ENCODE measurements at places on chromosomes 16 and 17.

DNA sequence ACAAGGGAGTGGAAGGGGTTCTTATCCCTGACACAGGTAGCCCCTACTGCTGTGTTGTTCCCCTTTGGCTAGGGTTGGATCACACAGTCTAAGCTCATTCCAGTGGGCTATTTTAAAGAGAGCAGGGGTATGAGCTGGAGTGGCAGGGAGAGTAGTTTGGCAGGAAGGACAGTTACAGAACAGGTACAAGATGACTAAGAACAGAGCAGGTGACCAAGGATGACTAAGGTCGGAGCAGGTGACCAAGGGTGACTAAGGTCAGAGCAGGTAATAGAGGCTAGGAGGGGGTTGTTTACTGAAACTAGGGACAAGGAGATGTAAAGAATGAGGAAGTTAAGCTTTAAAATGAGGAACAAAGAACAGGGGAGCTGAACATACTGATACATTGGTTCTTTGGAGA lies 58.8 kb downstream of the UTP18 start:
- no peak for DNase-seq

GRCh38 chr17:62478424-62478879 lies at the start of gene TLK2:
Gene TLK2, plus strand, starts transcription at chr17:62478825. Its CDS starts 2,301 bp downstream, at chr17:62481126.
- peak; percentile 74 for DNase-seq

- DNase-seq, result peak; percentile 59
Observed at GRCh38 chr16:2152695-2153506, 2.7 kb upstream of the TRAF7 start.

DNA sequence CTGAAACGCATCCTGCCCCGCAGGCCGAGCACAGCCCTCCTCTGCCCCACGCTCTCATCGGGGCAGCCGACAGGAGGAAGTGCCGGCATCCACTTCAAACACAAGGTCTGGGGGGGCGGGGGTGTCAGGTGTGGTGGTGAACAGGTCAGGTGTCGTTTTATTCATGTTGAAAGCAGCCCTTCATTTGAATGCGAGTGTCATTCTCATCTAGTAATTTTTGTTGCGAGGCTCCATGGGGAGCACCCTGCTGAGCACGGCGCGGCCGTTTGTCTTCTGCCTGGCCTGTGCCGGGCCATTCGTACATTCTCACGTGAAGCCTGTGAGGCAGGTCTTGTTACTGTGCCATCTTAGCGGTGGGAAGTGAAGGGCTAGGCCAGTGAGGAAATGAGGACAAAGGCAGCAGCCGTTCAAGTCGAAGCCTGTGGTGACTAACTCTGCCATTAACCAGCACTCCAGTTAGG lies 1.9 kb downstream of the ACSF3 start:
- no peak for DNase-seq

GRCh38 chr17:8883353-8883752 lies 15.9 kb upstream of the PIK3R6 start:
- no peak for DNase-seq

- no peak for DNase-seq
Observed at GRCh38 chr17:4010754-4011153, 46.5 kb upstream of the ATP2A3 start.

DNA sequence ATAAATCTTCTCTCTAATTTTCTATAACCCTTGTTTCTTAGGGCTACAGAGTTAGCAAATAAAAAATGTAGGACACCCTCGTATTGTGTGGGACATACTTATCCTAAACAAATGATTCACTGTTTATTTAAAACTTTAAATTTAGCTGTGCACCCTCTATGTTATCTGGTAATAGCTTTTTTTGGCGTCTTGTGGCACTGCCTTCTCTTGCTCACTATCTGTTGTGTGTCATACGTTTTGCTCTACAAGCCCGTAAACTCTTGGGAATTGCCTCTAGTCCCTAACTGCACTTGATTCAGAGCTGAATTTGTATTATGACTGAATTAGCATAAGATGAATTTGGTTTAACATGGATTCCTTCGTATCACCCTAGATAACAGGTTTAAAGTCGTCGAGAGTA lies 144.3 kb upstream of the MYOCD start:
- DNase-seq, result no peak

DNA sequence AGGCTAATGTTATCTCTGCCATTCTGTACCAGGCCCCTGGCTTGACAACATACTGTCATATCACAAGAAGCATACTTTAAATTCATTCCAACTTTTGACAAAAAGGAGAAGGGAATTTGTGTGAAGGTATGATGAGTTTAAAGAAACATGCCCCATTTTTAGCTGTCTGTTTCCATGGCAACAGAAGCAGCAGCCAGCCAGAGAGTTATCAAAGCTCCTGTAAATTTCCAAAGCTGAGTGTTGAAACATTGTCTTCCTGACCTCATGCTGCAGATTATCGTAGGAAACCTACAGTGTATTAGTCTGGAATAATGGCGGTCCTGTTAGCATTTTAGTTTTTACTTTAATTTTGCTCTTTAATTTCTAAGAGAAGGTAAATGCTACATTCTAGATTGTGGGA lies 124.9 kb downstream of the MRTFB start:
- DNase-seq, result no peak

DNA sequence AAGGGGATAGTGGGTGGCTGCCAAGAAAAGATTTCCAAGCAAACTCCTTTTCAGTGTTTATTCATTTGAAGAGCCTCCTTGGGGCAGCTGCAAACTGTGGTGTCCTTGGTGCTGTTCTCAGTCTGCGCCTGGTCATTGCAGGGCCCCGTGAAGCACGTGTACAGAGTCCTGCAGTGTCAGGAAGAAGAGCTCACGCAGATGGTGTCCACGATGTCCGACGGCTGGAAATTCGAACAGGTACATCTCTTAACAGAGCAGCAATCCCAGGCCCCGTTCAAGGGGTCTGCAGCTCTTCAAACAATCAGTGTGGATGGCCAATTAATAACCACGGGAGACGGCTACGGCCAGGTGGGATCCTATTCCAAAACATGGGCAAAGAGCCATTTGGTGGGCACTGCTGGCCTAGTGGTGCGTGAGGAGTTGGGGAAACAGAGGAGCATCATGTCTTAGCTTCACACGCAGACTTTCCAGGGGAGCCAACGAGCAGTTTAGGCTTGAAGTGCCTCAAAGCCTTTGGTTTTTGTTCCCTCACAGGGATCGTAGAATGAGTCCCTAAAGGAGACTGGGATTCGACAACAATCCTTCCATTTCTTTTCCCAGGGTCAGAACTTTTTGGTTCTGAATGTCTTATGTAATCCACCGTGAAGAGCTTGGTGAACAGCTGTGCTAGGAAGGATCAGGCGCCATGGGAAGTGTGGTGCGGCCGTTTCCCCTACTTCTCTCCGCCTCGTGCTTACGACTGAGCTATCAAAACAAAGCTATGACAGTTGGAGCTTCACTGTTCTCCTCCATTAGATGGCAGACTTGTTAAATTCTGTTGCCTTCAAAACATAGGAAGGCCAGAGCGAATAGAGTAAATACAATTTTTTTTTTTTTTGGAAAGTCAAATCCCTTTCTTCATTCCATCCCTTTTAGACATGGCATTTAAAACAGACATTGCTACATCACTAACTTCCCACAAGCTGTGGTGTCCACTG lies 12.6 kb downstream of the KCTD2 start:
- no peak for DNase-seq

GRCh38 chr16:17238285-17239028 lies 232.3 kb downstream of the XYLT1 start:
- no peak for DNase-seq

DNA sequence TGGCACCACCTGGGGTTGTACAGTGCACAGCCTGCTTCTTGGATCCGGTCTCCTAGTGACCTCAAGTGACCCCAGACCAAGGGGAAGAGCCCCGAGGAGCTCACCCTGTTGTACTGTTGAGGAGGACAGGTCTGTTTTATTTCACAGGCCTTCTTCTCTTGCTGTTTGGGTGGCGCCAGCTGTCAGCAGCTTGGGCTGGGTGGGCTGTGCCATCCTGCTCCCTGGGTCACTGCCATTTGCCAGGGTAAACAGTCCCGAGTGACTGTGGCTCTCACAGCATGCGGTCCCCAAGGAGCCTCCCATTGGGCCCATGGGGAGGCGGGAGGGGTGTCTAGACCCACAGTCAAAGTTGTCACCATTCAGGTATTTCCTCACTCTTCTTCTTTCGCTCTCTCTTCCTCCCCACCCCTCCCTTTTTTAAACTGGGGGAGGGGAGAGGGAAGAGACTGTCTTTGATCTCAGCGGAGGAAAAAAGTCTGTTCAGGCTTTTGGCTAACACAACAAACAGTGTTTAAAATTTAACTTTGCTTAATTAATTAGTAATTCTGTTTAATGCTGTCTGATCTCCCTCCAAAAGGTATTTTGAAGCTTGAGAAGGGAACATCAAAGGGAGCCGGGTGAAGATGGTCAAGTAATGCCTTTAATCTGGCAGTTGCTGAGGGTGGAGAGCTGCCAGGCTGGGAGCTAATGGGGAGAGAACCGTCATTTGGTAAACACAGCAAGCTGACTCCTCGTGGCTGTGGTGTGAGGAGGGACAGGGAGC lies 64.0 kb downstream of the SNX20 start:
- no peak for DNase-seq

DNA sequence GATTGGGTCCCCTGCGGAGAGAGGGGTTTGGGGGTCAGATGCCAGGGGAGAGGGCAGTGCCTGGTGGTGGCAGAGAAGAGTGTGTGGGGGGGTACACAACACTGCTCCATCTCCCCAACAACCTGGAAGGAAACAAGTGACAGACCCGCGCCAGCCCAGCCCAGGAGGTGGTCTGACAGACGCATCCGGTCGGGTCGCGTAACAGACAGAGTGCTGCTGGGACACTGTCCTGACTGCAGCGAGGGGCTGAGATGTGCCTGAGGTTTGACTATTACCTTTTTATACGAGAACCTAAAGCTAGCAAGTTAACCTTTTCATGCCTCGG lies 16.2 kb downstream of the UNC13D start:
- DNase-seq, result no peak

- DNase-seq, result no peak
Observed at GRCh38 chr17:79392598-79392997, 218.3 kb downstream of the RBFOX3 start.

GRCh38 chr16:68074850-68075555 lies 10.2 kb upstream of the NFATC3 start:
- peak; percentile 39 for DNase-seq

DNA sequence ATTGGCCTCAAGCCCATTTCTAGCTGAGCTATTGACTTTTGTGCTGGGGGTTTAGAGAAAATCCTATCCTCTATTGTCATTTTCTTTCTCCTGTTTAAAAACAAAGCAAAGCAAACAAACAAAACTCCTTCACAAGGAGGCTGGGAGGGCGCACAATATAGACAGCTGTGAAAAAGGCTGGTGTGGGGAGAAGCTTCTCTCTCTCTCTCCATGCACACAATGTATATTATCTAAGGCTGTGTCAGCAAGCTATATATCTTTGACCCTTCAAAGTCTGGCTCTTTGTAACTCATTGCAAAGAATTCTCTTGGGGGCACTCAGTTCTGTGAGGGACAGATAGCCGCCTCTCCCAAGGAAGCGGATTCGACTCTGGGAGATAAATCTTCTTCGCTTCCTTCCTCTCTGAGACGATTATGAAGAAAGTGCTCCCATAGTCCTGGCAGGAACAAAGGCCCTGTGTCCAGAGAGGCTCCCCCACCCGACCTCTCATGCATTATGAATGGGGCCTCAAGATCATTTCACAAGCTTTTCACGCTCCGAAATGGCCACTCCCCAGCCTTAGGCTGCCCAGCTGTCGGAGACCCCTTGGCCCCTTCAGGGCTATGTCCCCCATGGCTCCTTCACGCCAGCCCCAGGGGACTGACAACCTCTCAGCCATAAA lies 33.2 kb upstream of the MEAK7 start:
- DNase-seq, result no peak

GRCh38 chr17:39487946-39488345 lies 26.7 kb downstream of the CDK12 start:
- DNase-seq, result no peak

GRCh38 chr17:35189291-35189690 lies 4.9 kb downstream of the SLC35G3 start:
- no peak for DNase-seq

DNA sequence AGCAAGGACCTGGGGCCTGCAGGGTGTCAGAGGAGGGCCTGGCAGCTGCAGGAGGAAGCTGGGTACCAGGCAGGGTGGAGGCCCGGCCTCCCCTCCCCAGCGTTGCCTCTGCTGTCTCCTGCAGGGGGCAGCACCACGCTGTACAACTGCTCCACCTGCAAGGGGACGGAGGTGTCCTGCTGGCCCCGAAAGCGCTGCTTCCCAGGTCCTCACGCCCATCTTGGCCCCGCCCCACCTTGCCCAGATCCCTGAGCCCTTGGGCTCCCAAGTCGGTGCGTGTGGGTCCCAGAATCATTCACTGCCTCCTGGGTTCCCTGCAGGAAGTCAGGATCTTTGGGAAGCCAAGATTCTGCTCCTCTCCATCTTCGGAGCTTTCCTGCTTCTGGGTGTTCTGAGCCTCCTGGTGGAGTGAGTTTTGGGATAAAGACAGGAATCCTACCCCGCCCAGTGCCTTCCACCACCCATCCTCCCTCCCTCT lies 1.2 kb downstream of the TMEM95 start:
- DNase-seq, result peak; percentile 86

GRCh38 chr17:36870720-36870999 lies 66.6 kb upstream of the LHX1 start:
- DNase-seq, result no peak

GRCh38 chr17:34624767-34625383 lies 45.5 kb downstream of the TMEM132E start:
- no peak for DNase-seq

GRCh38 chr16:50430076-50430475 lies 61.3 kb upstream of the BRD7 start:
- DNase-seq, result no peak

DNA sequence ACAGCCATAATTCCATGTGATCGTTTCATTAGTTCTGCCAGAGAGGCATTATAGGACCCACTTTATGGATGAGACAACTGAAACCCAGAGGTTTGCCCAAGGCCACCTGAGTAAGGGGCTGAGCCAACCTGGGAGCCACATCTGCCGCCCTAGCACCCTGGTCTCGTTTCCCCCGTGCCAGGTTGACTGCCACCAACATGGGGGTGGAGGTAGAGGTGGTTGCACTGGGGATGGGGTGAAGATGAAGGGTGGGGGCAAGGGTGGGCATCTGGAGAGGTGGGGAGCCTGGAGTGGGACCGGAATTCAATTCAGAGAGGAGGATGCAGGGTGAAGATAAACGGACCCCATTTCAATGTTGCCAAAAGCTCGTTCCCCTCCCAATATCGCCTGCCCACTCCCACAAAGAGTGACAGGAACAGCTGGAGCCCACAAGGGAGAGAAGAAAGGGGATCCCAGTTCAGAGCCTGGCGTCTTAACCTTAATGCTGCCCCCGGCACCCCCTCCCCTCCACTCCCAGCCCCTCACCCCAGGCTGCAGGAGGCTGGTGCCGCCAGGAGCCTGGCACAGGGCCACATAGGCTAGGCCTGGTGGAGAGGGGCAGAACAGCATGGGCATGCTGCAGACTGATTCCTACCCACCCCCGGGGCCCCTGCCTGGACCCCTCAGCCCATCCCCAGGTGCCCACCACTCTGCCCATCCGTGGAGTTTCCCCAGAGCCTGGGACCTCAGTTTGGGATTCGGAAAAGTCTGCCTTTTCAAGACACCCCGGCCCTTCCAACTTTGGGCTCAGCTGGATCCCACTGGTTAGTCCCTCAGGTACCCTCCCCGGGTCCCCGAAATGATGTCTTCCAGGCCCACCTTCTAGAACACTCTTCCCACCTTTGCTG lies 29.6 kb downstream of the NGFR start:
- DNase-seq, result no peak

Measured in stimulated activated CD4-positive, alpha-beta T cell treated with anti-CD3 and anti-CD28 coated beads, Interleukin-4, amount 100 ng/mL, for 24 hours (primary cell).